ENCODE measurements at places on chromosomes 4 and X.

DNA sequence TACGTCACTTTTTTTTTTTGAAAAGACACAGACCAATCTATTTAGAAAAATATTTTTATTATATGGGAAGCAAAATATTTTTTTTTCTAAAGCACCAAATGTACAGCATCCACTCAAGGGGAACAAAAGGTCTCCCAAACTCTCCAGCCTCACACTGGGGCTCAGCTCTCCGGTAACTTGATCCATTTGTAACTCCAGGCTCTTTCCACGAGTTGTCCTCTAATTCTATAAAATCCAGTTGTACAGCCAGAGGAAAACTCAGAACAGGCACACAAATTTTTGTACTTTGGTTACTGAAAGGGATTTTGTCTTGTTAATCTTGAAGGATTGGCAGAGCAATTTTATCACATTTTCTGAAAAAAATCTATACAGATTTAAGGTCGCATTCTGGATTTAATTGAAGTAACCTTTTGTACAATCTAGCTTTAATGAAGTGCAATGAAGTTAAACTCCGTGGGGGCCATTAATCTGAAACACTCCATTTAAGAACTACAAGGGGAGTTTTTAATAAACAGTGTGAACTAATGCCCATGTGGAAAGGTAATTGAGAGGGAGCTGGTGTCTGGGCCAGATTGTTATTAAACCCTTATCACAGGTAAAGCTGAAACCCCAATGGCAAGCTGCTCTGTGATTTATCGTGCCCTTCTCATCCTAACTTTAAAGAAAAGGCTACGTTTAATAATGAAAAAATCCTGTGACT, 161.2 kb upstream of the FRG1 start:
- DNase-seq: no peak

DNA sequence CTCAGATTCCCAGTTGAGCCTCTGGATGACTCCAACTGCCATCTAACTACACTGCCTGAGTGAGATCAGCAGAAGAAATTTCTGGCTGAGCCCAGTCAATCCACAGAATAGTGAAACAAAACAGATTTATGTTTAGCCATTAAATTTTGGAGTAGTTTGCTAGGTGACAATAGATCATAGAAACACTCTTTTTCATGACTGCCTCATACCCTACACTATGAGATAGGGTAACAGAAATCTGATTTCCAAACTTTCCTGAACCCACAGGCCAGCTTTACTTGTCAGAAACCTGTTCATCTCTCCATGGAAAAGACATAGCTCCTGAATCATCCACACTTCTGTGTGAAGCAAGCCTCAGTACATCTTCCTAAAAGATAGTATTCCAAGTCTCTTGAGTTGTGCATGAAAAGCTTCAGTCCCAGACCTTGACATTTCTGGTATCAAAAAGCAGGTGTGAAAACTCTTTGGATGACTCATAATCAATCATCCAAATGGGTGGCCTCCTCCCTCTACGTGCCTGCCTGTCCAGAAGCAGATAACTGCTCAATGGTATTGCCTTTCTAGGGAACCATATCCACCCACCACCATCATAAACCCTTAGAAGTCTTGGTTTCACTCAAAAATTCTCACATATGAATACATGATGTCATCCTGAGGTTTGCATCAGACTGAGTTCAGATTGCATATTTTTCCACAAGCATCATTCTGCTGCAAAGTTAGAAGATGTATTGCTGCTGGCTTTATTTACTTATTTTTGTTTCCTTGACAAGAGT, 47.5 kb upstream of the RAP2C start:
- peak; percentile 14 for DNase-seq

DNA sequence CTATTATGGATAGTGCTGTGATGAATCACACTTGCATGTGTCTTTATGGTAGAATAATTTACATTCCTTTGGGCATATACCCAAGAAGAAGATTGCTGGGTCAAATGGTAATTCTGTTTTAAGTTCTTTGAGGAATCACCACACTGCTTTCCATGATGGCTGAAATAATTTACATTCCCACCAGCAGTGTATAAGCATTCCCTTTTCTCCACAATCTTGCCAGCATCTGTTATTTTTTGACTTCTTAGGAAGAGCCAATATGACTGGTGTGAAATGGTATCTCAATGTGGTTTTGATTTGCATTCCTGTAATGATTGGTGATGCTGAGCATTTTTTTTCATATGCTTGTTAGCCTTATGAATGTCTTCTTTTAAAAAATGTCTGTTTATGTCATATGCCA, 1120.2 kb downstream of the ARAP2 start:
- no peak for DNase-seq

- no peak for DNase-seq
Measured at GRCh38 chrX:11137543-11138139, 26.5 kb downstream of the HCCS start.

DNA sequence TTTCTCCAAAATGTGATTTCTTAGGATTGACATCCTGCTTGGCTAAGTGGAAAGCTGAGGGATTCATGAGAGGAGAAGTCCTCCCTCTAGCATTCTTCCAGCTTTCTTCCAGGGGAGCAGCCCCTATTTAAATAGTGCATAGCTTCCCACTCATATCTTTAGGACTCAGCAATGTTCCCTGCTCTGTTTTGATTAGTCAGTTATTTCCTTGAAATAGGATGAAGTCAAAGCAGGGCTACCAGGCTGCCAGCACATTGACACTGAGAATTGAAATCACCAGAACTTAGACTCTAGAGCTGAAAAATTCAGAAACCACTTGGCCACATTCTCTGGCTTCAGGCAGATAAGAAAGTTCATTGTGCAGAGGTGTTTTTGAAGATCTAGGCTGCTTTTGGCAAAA, 74.7 kb upstream of the SMAD1 start:
- no peak for DNase-seq

- DNase-seq: no peak
Measured at GRCh38 chr4:114091546-114091945, 112.1 kb upstream of the ARSJ start.

DNA sequence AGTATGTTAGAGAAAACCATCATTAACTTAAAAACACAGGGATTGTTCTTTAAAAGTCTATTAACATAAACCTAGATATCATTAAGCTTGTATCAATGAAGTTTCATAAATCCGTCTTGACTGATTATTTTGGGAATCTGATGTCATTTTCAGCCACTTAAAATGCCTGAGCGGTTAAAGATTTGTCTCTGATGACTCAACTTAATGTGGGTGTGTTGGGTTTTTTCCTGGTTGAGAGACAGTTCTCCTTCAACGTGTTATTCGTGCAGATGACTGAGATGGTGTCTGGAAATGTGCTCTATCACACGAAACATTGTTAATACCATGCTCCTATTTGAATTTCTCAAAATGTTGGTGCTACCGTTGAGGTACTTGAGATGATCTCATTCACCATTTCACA, 227.3 kb upstream of the TENM3 start:
- no peak for DNase-seq

GRCh38 chr4:2948895-2949781, 14.1 kb downstream of the NOP14 start:
- DNase-seq: no peak

GRCh38 chrX:120604361-120604782, 471 bp downstream of the MCTS1 start:
- peak; percentile 22 for DNase-seq

DNA sequence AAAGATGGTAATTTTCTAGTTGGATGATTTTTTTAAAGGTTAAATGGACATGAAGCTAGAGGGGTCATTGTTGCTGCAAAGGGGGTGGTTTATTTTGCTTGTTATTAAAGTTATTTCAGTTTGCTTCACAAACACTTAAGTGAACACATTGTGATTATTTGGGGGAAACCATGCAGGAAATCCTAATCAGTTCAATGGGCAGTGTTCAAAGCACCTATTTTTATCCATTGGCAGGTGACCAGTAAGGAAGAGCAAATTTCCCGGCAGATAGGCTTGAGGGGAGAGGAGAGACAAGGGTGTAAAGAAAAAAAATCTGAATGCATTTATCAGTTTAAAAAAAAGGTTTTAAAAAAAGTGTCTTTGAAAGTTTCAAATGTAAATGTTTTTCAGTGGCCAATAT, 17.6 kb downstream of the GPR174 start:
- no peak for DNase-seq

- DNase-seq: no peak
Measured at GRCh38 chrX:71198066-71198465, 25.0 kb upstream of the GJB1 start.

- DNase-seq: no peak
Measured at GRCh38 chrX:95441836-95442235, 1242.8 kb upstream of the DIAPH2 start.

- DNase-seq: no peak
Measured at GRCh38 chr4:148574502-148574901, 132.3 kb upstream of the NR3C2 start.

DNA sequence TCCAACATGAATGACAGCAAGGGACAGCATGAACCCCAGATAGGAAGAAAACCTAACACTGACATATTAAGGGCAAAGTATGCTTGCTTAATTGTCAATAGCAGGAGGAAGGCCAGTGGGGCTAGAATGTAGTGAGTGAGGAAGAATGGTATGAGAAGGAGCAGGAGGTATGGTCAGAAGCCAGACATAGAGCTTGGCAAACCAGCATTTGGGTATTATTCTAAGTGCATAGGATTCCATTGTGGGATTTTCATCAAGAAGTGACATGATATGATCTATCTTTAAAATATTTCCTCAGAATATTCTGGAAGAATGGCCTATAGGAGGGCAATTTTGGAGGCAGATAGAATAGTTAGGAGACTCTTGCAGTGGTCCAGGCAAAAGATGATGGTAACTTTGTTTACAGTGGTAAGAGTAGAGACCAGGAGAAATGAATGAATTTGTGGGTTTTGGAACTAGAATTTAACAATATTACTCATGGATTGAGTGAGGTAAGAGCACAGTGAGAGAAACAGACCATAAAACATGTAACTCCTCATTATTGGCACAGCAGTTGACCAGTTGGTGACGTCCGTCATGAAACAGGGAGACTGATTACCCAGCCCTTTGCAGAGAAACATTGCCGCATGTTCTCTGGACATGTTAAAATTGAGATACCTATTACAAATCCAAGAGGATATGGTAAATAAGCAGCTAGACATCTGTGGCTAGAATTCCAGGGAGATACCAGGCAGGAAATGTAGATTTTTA, 246.5 kb upstream of the HS3ST1 start:
- no peak for DNase-seq

DNA sequence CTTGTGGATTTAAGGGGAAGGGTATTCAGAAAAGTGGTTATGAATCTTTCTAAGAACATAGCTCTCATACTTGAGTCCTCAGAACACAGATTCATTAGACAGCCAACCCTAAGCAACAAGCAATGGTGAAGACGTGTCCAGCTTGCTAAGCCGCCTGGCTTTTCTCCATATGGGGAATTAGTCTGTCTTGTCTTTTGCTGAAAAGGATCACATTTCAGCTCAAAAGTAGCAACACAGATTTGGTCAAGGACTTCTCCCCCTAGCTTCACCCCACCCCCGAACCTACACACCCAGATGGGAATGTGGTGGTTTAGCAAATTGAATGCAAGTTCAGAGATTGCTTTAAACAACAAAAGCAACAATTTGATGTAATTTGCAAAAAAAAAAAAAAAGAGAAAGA, 103.3 kb upstream of the RASGEF1B start:
- DNase-seq: no peak

Data from stimulated activated CD4-positive, alpha-beta T cell treated with anti-CD3 and anti-CD28 coated beads, Interleukin-2, amount 100 ng/mL, for 24 hours (primary cell).